ENCODE measurements at places on chromosomes 4 and X.

GRCh38 chr4:167109859-167110258 is 124.4 kb downstream of the SPOCK3 start:
- DNase-seq = no peak

GRCh38 chrX:78624426-78624825 is 34.7 kb downstream of the RTL3 start:
- no peak for DNase-seq

- no peak for DNase-seq
Measured at GRCh38 chrX:50629774-50630173, 159.1 kb upstream of the DGKK start.

DNA sequence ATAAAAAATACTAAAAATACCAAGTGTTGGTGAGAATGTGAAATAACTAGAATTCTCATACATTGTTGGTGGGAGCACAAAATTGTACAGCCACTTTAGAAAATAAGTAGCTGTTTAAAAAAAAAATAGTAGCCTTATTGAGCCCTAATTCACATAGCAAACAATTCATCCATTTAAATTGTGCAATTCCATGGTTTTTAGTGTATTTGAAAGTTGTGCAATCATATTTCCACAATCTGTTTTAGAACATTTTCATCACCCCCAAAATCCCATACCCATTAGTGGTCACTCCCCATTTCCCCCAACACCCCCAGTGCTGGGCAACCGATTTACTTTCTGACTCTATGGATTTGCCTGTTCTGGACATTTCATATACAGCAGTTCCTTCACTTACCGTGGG is 37.1 kb downstream of the STX18 start:
- no peak for DNase-seq

GRCh38 chrX:43656005-43656494 is at the start of gene MAOA:
Gene MAOA, plus strand, starts transcription at chrX:43656299. Its CDS starts 43 bp downstream, at chrX:43656342.
- peak; percentile 6 for DNase-seq

DNA sequence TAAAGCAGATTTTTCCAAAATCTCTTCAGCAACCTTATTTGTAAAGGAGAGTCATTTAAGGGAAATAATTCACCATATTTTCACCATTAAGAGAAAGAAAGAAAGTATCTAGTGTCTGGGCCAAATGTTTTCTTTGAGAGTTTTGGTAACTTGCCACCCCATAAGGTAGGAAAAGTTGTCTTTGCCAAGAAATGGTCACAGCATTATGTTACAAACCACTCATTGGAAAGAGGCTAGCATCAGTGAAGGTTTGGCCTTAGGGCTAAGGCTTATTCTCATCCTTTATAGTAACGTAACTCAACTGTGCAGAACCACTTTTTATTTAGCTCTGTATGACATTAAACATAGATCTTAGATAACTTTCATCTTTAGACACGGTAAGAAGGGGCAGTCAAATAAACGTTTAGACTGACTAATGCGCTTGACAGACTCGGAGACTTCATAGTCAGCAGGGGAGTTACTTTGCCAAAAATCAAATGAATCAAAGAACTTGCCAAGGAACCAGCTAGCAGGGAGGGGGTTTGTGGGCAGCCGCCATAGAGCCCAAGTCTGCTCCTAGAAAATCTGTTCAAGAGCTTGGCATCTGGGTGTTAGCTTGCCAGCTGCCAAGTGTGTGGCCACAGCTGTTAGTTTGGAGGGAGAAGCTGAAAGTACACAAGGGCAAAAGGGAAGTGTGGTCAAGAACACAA is 182.8 kb upstream of the GRID2 start:
- no peak for DNase-seq

DNA sequence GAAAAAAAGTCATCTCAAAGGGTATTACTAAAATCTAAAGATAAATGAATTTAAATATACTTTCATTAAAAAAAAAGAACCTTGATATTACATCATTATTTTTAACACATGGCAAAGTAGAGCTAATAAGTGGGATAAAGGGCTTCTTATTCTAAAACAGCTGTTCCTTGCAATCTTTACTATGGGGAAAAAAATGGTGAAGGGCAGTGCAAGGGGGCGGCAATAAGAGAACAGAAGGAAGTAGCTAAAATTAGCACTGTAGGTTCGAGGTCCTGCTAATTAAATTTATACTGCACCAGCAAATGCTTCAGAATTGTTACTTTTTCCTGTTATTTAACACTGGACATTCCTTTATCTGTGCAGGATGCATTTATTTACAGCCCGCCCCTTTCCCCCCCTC is 89.4 kb upstream of the HPF1 start:
- DNase-seq = no peak

DNA sequence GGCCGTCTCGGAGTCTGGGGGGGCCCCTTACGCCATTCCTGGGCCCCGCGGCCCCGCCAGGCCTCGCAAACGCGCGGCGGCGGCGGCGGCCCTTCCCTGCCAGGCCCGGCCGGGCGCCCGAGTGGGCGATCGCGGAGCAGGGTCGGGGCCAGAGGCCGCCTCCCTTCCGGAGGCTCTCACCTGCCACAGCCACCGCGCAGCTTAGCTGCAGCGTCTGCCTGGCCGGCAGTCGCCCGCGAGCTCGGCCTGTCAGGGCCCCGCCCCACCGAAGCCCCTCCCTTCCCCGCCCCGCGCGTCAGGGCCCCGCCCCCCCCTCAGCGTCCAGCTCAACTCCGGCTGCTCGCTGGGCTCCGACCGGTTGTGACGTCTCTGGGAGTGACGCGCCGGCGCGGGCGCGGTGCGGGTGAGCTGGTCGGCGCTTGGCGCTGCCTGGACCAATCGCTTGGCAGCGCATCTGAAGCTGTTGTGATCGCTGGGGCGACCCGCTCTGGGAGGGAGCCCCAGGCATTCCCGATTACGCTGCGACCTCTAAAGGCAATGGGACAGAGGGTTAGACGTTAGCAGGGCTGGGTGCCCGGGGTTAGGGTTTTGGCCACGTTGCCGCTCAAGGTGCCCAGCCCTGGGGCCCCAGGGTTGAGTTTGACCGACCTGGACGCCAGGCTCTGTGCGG is at the start of gene SLC10A3:
TSS of gene SLC10A3 (minus strand) at position 216 of the 670 bp plus-strand sequence. CDS start 1,689 bp downstream, outside the sequence.
- DNase-seq = peak; percentile 92

- DNase-seq = no peak
Measured at GRCh38 chrX:151724563-151725337, 8.9 kb downstream of the FATE1 start.

DNA sequence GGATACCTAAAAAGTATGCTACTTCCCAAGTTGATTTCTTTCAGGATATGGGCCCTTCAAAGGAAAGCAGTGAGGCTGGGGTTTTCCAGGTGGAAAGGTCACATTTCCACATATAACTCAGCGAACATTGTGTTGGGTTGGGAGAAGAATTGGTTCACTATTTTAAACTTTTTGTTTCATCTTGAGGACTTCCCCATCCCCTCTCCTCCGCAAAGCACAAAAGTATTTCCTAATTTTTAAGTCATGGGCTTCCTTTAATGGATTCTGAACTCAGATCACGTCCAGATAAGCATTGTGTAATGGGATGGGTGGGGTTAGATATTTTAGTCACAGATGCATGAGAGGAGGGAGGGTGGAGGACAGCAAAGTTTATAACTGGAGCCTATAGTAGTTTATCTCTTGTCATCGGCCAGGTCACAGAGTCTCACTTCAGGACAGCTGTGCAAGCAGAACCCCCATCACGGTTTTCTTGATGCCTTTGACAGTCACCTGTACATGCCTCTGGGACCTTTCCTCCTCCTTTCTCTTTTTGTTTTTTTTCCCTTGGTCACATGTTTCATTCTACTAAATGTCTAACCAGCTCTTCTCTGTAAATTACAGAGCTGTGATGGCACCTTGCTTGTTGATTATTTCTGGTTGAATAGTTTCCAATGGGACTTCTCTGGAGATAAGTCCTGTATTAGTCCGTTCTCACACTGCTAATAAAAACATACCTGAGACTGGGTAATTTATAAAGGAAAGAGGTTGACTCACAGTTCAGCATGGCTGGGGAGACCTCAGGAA is 115.4 kb downstream of the PTTG2 start:
- no peak for DNase-seq

- no peak for DNase-seq
Measured at GRCh38 chr4:47075919-47076318, 44.6 kb downstream of the GABRB1 start.

DNA sequence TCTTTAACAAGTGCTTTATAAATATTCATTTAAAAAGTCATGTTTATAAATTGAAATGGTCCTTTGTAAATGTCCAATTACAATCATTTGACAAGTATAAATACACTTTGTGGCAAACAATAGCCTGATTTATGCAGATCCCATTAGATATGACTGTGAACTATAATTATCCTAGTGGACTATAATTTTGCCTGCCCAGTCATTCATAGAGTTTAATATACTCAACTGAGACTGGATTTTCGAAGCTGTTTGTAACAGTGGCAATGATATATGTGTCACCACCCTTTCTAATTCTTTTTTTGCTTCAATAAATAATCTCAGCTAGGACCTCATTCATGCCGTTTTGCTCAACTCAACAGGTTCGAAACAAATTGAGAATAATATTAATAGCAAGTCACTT is 732.0 kb downstream of the PCDH18 start:
- DNase-seq = no peak

GRCh38 chr4:10011277-10011676 is 10.0 kb downstream of the SLC2A9 start:
- DNase-seq = no peak

DNA sequence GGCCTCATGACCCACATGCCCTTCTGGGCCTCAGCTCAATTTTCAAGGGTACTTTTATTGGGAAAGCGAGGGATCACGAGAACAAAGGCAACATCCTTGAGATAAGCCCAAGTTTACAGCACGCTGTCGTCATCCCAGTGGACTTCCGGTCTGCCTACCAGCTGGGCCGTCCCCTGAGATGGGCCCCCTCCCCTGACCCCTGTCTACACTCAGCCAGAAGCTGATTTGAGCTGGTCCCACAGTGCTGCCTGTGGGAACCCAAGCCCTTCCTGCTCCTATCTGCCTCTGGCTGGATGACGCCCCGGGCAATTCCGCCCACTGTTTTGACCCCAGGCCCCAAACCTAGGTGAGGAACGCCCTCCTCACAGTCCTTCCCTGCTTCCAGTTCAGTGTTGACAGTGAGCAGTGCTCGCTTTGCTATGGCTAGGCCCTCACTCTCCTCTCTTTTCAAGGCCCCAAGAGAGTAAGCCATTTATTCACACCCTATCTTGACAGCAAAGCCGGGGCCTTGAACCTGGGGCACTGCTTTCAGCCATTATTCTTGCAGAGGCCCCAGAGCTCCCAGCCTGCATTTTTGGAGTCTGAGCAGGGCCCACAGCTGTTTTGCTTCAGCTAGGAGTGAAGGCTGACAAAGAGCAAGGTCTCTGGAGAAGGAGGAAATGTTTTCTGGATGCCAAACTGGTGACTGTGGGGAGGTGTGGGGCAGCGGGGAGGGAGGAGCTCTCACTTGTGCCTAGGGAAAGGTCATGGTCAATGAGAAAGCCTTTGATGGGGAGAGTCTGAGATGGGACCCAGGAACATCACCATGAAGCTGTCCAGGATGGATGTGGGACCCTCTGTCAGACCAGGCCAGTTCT is 164.6 kb upstream of the BCOR start:
- DNase-seq = peak; percentile 62

GRCh38 chrX:118879586-118879985 is 56.0 kb downstream of the ZCCHC12 start:
- DNase-seq = no peak

DNA sequence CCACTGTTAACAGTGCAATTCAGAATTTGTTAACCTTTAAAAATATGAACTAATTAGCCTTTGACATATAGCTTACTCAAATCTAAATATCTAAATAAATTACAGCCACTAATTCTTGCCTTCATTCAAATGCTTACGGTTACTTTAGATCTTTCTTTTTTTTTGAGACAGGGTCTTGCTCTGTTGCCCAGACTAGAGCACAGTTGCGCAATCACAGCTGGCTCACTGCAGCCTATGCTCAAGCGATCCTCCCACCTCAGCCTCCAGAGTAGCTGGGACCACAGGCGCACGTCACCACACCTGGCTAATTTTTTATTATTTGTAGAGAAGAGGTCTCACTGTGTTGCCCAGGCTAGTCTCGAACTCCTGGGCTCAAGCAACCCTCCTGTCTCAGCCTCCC is 31.0 kb downstream of the CLDN2 start:
- DNase-seq = no peak

- DNase-seq = no peak
Measured at GRCh38 chr4:166585491-166585890, 648.8 kb downstream of the SPOCK3 start.

DNA sequence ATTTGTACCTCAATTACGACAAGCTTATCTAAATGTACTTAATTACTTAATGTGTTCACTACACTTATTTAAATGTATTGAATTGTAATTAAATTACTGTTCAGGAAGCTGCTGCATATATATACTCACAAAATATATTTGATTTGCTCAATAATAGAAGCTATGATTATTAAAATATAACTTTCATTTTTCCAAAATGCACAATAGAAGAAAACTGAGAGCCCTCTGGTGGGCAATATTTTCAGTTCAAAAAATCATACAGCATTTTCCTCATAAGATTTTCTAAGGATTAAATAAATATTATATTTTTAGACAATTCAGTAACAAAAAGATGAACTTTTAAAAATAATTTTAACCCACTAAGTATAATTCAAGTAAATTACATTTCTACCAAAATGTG is 217.3 kb downstream of the DKK2 start:
- no peak for DNase-seq

- no peak for DNase-seq
Measured at GRCh38 chr4:53763813-53764597, 172.7 kb upstream of the LNX1 start.

- no peak for DNase-seq
Measured at GRCh38 chr4:8324640-8325239, 55.2 kb downstream of the HTRA3 start.

GRCh38 chrX:150409486-150409885 is 46.4 kb downstream of the MAMLD1 start:
- DNase-seq = no peak

DNA sequence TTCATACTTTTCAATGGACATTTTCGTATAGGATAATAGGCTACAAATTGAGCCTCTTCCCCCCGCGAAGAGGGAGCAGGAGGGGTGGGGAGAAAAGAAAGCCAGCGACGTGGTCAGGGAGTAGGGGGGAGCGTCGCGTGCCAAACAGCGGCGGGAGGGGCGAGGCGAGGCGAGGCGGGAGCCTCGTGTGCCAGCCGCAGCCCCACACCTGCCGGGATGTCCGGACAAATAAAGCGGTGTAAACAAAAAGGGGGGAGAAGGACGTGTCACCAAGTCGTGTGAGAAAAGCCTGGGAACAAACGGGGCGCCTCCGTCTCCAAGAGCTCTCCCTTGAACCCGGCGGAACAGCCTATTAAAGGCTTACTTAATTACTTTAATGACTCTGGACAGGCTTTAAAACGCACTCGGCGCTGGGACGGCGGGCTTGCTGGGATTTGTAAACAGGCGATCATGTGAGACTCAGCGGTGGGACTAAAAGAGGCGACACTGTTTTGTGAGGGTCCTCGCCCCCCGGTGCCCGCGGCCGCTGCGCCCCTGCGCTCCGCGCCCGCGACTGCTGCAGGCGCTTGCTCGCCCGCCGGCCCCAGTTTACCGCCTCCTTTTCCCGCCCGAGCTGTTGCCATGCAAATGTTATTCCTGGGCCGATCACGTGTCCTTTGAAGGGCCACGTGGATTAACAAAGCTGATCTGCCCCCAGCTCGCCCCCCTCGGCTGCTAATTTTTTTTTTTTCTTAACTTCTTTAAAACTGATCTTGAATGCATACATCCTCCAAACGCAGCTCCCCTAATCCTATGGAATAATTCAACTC is at the start of gene HELT:
TSS of gene HELT (plus strand) at position 527 of the 809 bp plus-strand sequence. CDS start 439 bp downstream, outside the sequence.
- peak; percentile 36 for DNase-seq

Measured in SW480 (cell line).